ENCODE measurements at places on chromosomes 7 and 10.
A peak's percentile ranks its signal among the peaks of the same experiment; 100 is the strongest.

DNA sequence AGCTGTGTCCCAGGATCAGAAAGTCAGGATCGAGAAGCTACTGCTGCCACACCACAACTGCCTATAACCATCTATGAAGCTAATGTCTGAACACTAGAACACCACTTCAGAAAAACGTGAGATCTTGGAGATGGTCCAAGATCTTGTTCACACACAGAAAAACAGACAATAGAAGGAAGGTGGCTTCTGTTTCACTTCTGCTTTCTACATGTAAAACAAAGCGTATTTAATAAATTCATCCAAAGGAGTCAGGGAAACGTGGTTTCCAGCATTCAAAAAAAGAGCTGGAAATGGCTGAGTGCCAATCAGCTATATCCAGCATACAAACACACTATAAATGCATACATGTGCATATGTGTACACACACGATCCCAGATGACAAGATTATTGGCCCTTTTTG is 70.2 kb upstream of the CCDC71L start:
- no peaks in the 10 kb centered on the region for H3K27me3 ChIP-seq
- H3K27ac ChIP-seq: no peak overlapping the region
- H3K36me3 ChIP-seq: no peaks in the 10 kb centered on the region
- DNase-seq: peak; percentile 6

DNA sequence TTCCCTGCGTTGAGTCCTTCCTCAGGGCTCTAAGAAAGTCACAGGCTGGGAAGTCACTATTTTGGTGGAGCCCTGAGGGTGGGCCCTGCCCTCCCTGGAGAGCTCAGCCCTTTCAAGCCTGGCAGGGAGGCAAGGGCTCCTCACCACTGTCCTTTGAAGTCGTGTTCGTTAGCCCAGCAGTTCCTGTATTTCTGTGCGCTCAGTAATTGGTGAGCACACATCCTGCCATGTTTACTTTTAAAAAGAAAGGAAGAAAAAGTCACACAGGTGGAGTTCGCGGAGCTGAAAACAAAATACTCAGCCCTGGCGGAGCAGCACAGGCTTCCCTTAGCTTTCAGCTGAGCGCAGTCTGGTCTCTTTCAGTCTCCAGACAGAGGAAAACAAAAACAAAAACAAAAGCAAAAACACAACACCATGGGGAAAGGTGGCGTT is 37.1 kb downstream of the PRKCQ start:
- DNase-seq: no peak
- no peaks in the 10 kb centered on the region for H3K27me3 ChIP-seq
- no peak overlapping the region for H3K27ac ChIP-seq
- H3K4me1 ChIP-seq: no peaks in the 10 kb centered on the region

DNA sequence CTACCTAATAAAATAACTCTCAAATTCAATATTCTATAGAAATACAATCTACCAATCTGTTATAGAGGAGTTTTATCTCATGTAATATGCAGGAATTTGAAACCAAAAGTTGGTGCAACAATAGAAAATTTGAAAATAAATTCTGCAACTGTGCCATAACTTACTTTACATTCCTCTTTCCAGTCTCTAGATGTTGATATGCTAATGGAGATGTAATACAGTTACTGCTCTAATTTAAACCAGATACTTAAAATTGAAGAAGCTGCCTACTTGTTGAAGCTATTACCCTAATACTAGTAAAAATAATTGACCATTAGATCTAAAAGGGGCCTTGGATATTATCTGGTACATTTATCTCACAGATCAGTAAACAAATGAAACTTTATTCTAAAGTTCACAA is 1.4 kb downstream of the ENKUR start:
- H3K36me3 ChIP-seq: no peaks in the 10 kb centered on the region
- no peaks in the 10 kb centered on the region for H3K27me3 ChIP-seq
- H3K27ac ChIP-seq: no peak overlapping the region
- no peak for DNase-seq
- H3K4me3 ChIP-seq: no peak overlapping the region

DNA sequence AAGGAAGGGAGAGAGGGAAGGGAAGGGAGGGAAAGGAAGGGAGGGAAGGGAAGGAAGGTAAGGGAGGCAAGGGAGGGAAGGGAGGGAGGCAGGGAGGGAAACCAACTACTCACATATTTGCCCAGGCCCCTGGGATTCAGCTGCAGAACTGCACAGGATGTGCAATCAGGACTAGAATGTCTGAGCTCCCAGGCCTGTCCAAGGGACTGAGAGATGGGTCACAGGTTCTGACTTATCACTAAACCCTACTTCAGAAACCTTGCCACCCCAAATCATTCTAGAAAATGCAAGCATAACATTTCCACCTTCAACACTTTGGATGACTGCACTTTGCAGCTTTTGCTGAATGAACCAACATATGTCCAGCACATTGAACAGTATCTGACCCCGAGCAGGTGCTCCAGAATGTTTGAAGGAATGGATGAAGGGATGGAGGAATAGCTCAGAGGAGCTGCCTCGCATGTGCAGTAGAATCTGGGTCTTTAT is 245.3 kb downstream of the KCNMA1 start:
- H3K27ac ChIP-seq: peak overlapping the region; percentile 48
- H3K4me1 ChIP-seq: peaks cover 26% of the 10 kb centered on the region
- H3K36me3 ChIP-seq: no peaks in the 10 kb centered on the region
- peak; percentile 79 for DNase-seq
- H3K27me3 ChIP-seq: no peaks in the 10 kb centered on the region
- H3K4me3 ChIP-seq: peak overlapping the region; percentile 25

- H3K27ac ChIP-seq: no peak overlapping the region
- no peak for DNase-seq
- no peaks in the 10 kb centered on the region for H3K36me3 ChIP-seq
- peaks cover 19% of the 10 kb centered on the region for H3K27me3 ChIP-seq
- H3K4me3 ChIP-seq: no peak overlapping the region
- H3K4me1 ChIP-seq: no peaks in the 10 kb centered on the region
These were observed 151.0 kb upstream of the YAE1 start for GRCh38 chr7:39415091-39415787.

- no peak for DNase-seq
- H3K4me3 ChIP-seq: no peak overlapping the region
- no peaks in the 10 kb centered on the region for H3K27me3 ChIP-seq
- peaks cover 66% of the 10 kb centered on the region for H3K36me3 ChIP-seq
These were observed 69.2 kb upstream of the CAMK2B start for GRCh38 chr7:44394636-44395035.

- DNase-seq: no peak
- H3K27ac ChIP-seq: no peak overlapping the region
- no peaks in the 10 kb centered on the region for H3K36me3 ChIP-seq
- peaks cover 13% of the 10 kb centered on the region for H3K27me3 ChIP-seq
- no peak overlapping the region for H3K4me3 ChIP-seq
- H3K4me1 ChIP-seq: no peaks in the 10 kb centered on the region
These were observed 9.0 kb upstream of the BAIAP2L1 start for GRCh38 chr7:98409843-98410242.

- H3K4me1 ChIP-seq: peaks cover 19% of the 10 kb centered on the region
- no peaks in the 10 kb centered on the region for H3K36me3 ChIP-seq
- H3K27me3 ChIP-seq: peaks cover 6% of the 10 kb centered on the region
- DNase-seq: peak; percentile 26
- H3K4me3 ChIP-seq: no peak overlapping the region
These were observed 47.1 kb upstream of the TMEM72 start for GRCh38 chr10:44864051-44864450.

GRCh38 chr7:124959676-124960075 is 30.1 kb upstream of the POT1 start:
- no peak overlapping the region for H3K4me3 ChIP-seq
- DNase-seq: no peak
- no peaks in the 10 kb centered on the region for H3K27me3 ChIP-seq
- H3K27ac ChIP-seq: no peak overlapping the region

- no peak overlapping the region for H3K27ac ChIP-seq
- no peaks in the 10 kb centered on the region for H3K27me3 ChIP-seq
- no peak for DNase-seq
- H3K4me1 ChIP-seq: no peaks in the 10 kb centered on the region
- H3K4me3 ChIP-seq: no peak overlapping the region
These were observed 858.7 kb downstream of the CCSER2 start for GRCh38 chr10:85187047-85187446.

DNA sequence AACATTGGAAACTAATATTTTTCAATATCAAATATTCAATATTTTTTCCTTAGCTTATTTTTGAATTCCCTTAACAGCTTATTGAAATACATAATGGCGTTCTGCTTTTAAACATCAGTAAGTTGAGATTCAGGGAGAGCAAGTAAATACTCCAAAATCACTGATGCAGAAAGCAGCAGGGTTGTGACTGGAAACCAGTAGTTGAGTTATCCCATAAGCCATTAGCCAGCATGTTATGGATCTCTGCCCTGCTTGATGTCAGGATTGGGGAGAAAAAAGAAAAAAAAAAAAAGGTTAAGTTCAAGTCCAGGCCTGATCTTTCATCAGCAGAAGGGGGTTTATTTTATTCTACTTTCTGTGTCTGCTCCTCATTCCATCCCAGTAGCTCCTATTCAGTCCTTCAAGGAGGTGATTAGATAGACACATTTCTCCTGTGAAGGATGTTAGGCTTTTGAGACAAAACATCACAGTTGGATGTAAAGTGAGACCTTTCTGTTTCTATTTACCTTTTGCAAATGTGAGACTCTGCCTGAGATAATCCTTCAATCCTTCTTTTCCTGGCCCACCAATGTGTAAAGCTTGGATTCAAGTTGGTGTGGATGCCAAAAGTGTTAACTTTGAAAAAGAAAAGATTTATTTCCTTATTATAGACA is 110.9 kb upstream of the HDAC9 start:
- H3K36me3 ChIP-seq: no peaks in the 10 kb centered on the region
- H3K4me1 ChIP-seq: peaks cover 2% of the 10 kb centered on the region

DNA sequence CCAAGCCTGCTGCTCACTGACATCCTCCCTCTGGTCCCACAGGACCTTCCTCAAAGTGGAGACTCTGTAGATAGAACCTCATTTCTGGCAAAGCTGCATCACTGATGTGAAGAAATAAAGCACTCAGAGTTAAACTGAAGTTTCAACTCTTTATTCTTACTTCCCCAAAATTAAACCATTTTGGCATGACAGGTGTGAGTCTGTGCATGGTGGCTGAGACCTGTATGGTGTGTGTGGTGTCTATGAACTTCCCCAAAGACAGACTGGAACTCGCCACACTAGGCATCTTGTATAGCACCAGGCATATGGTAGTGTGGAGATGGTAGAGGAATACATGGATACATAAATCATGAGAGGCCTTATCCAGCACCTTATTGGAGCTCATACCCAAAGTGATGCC is 6.6 kb upstream of the WDFY4 start:
- no peak overlapping the region for H3K27ac ChIP-seq
- peaks cover under 1% of the 10 kb centered on the region for H3K27me3 ChIP-seq
- no peak for DNase-seq
- no peaks in the 10 kb centered on the region for H3K36me3 ChIP-seq

- DNase-seq: no peak
- peaks cover 75% of the 10 kb centered on the region for H3K27me3 ChIP-seq
- H3K36me3 ChIP-seq: no peaks in the 10 kb centered on the region
- no peaks in the 10 kb centered on the region for H3K4me1 ChIP-seq
These were observed 5.0 kb downstream of the SFTPD start for GRCh38 chr10:79943871-79944270.

GRCh38 chr10:112766636-112767035 is 183.4 kb upstream of the TCF7L2 start:
- H3K27me3 ChIP-seq: no peaks in the 10 kb centered on the region
- DNase-seq: no peak
- no peaks in the 10 kb centered on the region for H3K36me3 ChIP-seq
- H3K4me3 ChIP-seq: no peak overlapping the region
- H3K4me1 ChIP-seq: peaks cover 5% of the 10 kb centered on the region

- no peak for DNase-seq
- H3K4me3 ChIP-seq: no peak overlapping the region
- H3K27ac ChIP-seq: no peak overlapping the region
- H3K27me3 ChIP-seq: no peaks in the 10 kb centered on the region
- peaks cover 2% of the 10 kb centered on the region for H3K4me1 ChIP-seq
These were observed 48.8 kb downstream of the SGMS1 start for GRCh38 chr10:50574931-50575330.

GRCh38 chr10:82463614-82464013 is 588.6 kb downstream of the NRG3 start:
- no peaks in the 10 kb centered on the region for H3K36me3 ChIP-seq
- H3K4me3 ChIP-seq: no peak overlapping the region
- H3K27ac ChIP-seq: no peak overlapping the region
- DNase-seq: no peak
- H3K27me3 ChIP-seq: no peaks in the 10 kb centered on the region

DNA sequence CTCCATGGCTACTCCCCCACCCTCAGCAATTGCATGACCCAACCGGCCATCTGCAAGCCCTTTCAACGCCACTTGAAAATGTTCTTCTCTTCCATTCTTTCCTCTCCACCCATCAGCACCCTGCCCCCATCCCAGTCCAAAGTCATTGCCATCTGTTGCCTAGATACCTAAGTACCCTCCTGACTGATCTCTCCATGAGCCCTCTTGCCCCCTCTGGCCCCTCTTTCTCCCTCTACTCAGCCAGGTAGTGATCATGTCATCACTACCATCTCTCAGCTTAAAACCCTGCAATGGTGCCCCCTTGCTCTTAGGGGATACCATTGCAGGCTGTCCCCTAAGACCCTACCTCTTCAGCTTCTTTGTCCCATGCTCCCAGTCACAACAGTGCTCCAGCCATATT is 30.5 kb upstream of the BTRC start:
- no peak for DNase-seq
- peaks cover 75% of the 10 kb centered on the region for H3K27me3 ChIP-seq
- no peaks in the 10 kb centered on the region for H3K4me1 ChIP-seq
- H3K27ac ChIP-seq: no peak overlapping the region
- no peak overlapping the region for H3K4me3 ChIP-seq
- no peaks in the 10 kb centered on the region for H3K36me3 ChIP-seq

All from mesenchymal stem cell (in vitro differentiated cells and primary cell).